Stimulated activated CD4-positive, alpha-beta T cell treated with anti-CD3 and anti-CD28 coated beads, Interleukin-12 subunit alpha, Interleukin-12 subunit beta, amount 100 ng/mL, for 24 hours (primary cell): ENCODE measurements at places on chromosomes 7 and 10.

DNA sequence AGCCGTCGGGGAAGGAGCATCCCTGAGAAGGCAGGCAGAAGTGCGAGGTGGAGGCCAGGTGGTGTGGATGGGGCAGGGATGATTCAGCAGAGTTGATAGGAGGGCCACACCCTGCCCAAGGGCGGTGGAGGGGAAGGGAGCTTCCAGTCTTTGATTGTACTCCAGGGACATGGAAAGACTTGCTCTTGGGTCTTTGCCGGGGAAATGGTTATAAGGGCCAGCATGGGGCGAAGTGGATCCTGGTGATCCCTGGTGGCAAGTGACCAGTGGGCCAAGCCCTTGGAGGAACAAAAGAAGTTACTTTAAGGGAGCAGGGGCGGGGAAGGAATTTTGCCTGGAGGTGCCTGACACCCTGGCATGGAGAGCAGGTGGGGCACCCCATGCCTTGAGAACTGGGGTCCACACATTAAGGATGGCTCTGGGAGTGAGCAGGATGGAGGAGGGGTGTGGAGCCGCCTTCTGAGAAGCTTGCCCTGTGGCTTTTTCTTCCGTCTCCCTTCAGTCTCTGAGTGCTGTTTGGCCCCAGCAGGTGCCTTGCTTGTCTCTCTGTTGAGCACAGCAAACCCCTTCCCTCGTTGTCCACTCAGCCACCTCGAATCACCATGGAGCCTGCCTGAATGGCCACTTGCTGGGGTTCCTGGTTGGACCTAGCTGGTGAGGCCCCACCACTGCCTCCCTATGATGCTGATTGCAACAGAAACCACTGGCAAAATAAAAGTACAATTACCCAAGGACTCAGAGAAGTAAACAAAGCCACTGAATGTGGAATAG is 83.9 kb downstream of the RAMP3 start:
- DNase-seq, result no peak

DNA sequence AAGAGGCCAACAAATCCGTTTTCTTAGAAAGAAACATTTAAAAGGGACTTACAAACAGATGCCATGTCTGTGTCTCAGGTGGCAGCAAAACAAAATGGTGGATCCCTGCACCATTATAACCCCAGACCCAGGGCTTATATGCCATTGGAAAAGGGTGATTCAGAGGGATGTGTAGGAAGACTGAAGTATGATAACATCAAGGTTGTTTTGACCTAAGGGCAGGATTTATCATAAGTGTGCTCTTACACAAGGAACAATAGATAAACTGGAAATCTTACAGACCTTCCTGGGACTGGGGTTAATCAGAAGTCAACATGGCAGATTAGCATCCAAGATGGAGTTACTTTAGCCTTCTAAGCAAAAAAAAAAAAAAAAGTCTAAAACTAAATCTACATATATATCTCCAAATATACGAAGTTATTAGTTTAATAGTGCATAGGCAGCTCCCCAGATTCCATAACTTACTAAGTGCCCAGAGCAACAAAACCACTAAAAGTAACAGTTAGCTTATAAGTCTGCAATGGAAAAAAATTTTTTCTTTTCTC is 34.3 kb upstream of the WNT16 start:
- no peak for DNase-seq

DNA sequence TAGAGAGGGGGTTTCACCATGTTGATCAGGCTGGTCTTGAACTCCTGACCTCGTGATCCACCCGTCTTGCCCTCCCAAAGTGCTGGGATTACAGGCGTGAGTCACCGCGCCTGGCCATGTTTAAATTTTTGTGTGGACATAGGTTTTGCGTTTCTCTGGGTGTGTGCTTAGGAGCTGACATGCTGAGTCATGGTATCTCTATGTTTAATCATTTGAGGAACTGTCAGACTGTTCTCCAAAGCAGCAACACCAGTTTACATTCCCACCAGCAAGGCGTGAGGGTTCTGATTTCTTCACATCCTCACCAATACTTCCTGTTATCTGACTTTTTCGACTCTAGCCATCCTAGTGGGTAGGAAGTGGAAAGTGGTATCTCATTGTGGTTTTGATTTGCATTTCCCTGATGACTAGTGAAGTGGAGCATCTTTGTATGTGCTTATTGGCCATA is 153.7 kb downstream of the DNAJB6 start:
- DNase-seq, result no peak

DNA sequence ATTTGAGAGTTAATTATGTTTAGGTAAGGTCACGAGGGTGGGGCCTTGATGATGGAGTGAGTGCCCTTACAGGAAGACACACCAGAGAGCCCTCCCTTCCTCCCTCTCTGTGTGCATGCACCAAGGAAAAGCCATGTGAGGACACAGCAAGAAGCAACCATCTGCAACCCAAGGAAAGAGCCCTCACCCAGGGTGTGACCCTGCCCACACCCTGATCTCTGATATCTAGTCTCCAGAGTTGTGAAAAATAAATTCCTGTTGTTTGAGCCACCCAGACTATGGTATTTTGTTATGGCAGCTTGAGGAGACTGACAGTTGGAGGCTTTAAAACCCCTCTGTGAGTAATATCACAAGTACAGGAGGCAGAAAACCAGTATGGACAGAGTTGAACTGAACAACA is 15.0 kb upstream of the MCM10 start:
- DNase-seq, result no peak

DNA sequence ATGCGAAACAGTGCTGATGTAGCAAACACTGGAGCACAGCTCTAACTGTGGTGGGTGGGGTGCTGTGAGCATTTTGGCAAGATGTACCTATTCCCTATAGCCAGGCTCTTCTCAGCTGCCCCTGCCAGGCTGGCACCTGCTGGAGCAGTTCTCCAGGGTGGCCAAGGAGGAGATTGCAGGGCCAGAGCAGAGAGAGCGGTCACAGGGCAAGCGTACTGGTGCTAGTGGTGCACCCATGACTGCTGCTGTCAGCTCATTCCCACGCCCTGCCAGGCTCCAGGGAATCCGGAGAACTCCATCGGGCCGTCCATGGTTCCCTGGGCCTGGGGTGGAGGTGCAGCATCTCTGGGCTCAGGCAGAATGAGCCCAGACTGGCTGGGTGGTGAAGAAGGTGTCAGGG is 2.1 kb downstream of the COL13A1 start:
- no peak for DNase-seq

DNA sequence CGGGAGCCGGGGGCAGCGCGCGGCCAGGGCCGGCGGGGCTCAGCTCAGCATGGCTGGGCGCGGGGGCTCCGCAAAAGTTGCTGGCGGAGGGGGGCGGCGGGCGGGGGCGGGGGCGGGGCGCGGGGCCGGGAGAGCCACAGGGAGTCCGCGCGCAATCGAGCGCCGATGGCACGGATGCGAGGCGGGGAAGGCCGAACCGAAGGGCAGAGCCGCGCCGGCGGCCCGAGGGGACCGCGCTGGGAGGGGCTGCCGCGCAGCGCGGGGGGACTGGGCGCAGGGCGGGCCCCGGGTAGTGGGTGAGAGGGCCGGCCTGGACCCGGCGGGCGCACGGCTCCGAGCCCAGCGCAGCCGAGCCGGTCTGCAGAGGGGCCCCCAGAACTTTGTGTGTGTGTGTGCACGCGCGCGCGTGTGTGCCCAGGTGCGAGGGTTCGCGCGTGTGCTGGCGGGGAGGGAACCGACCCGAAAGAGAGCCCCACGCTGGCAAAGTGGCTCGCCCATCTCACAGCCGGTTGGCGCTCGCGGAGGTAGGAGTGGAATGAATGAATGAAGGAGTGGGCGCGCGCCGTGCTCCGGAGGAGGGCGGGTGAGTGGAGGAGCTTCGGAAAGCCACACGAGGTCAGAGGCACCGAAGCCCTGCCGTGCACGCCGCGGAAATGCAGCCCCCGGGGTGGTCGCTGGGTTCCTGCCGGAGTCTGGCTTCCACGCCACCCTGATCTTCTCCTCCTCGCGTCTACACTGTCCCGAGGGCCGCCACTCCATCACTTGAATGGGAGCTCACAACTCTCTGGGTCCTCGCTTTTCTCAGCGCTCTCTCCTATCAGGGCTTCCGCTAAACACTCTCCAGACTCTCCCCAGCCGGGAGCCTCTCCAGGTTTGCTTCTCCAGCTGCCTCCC is at the start of gene HIPK2:
HIPK2 (minus strand) TSS at position 51 of the 894 bp plus-strand sequence. CDS start 375 bp downstream, outside the sequence.
- DNase-seq, result peak; percentile 40

- no peak for DNase-seq
These were observed 53.1 kb upstream of the PDCD4 start for GRCh38 chr10:110818311-110819256.

DNA sequence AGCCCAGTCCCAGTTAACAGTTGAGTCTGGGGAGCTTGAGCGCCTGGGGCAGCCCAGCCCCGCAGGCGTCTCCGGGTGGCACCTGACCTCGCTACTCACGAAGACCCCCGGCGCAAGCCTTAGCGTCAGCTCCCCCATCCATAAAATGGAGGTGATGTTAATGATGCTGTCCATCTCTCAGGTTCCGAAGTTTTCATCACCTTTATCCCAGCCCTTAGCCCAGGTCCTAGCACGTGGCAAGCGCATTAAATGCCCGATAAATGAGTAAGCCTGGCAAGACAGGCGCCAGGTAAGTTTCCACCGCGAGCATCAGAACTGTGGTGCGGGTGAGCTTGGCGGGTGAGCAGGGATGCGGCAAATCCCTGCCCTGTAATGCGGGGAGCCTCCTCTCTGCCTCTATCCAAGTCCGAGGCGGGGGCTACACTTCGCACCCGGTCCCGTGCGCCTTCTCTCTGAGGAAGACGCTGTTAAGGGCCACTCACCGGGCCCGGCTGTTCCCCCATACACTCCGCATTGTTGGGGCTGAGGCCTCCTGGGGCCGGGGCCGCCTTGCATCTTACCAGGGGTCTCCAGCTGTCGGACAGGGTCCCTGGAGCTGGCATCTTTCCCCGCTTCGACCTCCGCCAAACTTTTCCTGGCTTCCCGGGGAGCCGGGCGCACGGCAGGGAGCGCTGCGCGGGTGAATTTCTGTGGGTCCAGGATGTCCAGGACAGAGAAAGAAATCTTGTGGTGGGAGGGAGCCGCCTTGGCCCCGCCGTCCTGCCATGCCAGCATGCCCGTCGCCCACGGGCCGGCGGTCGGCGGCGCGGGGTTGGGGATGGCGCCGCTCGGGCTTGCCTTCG is 444 bp downstream of the NKX1-2 start:
- no peak for DNase-seq

GRCh38 chr7:134645935-134646334 is 718 bp upstream of the BPGM start:
- no peak for DNase-seq

GRCh38 chr10:78749898-78750297 is 318.9 kb upstream of the ZMIZ1 start:
- no peak for DNase-seq

DNA sequence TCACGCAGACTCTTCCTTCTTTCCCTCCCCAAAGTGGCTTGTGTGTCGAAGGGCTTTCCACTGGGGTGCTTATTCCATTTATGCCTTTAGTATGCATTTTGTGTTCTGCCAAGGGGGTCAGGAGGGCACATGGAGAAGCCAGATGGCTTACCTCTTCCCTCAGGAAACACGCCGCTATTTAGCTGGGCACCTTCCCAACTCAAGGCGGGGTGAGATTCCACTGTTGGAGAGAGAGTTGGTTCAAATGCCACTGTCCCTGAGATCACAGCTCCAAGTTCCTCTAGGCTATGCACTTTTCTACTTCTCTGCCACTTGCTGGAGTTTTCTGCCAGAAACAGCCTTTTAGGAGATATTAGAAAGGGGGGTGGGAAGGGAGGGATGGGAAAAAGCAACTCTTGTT is 1091.8 kb downstream of the LRMDA start:
- no peak for DNase-seq

DNA sequence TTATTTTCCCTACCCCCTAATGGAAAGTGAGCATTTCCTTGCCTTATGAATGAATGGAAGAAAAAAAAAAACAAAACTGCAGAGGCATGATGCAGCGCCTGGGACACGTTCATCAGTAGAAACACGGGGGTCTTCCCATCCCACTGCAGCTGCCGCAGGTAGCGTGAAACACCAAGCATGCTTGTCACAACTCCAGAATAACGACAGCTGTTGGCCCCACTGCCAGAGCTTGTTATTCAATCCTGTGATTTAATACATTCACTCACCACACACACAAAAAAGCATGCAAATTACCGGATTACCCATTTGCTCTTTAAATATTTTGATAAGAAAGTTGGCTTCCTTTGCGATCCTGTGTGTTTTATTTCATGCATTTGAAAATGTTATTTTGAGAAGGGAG is 48.4 kb upstream of the GNA12 start:
- DNase-seq, result no peak

GRCh38 chr10:103854265-103854685 is 1.1 kb downstream of the SH3PXD2A start:
- DNase-seq, result no peak

DNA sequence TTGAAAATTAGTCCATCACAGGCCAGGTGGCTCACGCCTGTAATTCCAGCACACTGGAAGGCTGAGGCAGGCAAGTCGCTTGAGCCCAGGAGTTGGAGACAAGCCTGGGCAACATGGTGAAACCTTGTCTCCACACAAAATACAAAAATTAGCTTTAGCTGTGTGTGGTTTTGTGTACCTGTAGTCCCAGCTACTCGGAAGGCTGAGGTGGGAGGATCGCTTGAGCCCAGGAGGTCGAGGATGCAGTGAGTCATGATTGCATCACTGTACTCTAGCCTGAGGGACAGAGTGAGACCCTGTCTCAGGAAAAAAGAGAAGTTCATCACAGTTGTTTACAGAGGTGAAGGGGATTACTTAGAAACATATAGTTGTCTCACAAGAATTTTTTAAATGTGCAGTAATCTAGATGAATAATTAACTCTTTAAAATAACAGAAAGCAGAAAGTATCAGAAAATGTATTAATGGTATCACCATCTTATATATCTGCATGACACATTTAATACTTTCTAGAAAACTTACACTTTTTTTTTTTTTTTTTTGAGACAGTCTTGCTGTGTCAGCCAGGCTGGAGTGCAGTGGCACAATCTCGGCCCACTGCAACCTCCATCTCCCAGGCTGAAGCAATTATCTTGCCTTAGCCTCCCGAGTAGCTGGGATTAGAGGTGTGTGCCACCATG is 8.9 kb downstream of the LCOR start:
- DNase-seq, result no peak

DNA sequence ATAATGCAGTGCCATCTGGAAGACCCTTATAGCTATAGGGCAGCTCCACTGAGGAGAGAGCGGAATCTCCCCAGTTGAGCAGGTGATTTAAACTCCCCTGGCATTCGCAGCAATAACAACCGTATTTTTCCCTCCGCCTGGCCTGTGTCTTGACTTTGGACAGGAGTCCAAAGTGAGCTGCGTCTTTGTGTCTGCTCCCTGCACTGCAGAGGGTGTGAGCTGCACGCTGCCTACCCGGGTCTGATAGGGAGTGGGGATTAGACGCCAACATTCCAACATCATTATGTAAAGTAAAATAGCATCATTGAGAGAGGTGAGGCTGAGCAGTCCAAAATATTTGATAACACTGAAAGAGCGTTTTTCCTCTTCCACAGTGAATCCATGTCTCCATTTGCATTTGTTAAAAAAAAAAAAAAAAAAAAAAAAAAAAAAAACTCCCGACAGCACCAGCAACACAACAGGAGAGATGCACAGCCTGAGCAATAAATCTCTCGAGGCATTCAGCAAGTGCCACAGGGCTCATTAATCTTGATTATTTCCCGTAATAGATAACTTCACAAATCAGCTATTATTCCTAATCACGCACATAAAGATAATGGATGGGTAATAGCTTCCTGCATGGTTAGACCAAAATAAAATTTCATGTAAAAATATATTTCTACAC is 68.6 kb downstream of the CELF2 start:
- DNase-seq, result no peak
